ENCODE measurements at places on chromosomes 5 and 9. TPM values are rescaled to one million over a fixed set of nuclear protein-coding genes. Genes with fewer than 3 reads are reported as not detected.

DNA sequence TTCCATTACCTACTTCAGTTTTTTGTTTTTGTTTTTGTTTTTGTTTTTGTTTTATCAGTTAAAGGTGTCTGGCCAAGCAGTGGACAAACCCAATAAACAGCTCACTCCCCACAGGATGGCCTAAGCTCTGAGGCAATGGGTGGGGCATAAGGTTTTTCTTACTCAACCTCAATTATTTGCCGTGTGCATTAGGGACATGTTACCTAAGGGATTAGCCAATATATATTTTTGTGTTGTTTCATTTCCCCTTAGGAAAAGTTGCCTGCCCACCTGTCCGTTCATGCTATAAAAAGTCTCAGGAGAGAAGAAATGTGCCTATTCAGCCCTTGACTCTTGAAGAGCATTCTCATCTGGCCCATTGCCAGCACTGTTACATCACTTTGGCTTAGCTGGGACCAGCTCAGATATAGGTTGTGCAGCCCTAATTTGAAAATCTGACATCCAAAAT lies 7.3 kb downstream of the SH3RF2 start:
- peak; percentile 45 for DNase-seq

DNA sequence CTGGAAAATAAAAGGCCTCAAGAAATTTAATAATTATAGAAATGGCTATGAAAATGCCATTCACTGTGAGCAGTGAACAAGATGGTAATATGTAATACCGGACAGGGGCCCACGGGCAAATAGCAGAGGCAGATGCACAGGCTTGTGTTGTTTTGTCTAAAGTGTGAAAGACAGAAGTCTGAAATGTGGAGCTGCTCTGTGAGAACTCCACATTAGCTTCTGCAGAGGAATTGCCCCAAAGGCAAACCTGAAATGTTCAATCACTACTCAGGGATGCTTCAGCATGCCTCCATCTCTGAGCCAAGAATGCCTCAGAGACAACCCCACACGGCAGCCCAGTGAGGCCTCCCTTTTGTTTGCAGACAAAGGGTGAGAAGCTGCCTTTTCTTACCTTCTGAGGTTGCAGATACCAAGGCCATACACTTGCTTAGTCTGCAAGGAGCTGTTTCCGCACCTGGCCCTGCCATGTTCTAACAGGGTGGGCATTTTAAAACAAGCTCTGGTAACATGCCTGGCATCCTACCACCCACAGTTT lies 124.3 kb upstream of the CXCL14 start:
- DNase-seq, result no peak

Gene PDCD1LG2
- total RNA-seq, result 10.7 TPM

Gene CSF1R
- 4.3 TPM for total RNA-seq

Gene FBP2
- not detected for total RNA-seq

All from RPMI7951 (cell line).